ENCODE measurements at places on chromosomes 13 and 19.

- peak; percentile 71 for DNase-seq
These were observed at the start of gene EMP3 for GRCh38 chr19:48325265-48325910. EMP3 (plus strand) TSS chr19:48325552; CDS start chr19:48326845, 1,293 bp downstream.

GRCh38 chr13:24679686-24680085 lies 522 bp upstream of the ATP12A start:
- no peak for DNase-seq

- no peak for DNase-seq
These were observed 288.0 kb upstream of the MAB21L1 start for GRCh38 chr13:35764326-35765015.

GRCh38 chr13:112870051-112870331 lies 99.0 kb upstream of the MCF2L start:
- no peak for DNase-seq

DNA sequence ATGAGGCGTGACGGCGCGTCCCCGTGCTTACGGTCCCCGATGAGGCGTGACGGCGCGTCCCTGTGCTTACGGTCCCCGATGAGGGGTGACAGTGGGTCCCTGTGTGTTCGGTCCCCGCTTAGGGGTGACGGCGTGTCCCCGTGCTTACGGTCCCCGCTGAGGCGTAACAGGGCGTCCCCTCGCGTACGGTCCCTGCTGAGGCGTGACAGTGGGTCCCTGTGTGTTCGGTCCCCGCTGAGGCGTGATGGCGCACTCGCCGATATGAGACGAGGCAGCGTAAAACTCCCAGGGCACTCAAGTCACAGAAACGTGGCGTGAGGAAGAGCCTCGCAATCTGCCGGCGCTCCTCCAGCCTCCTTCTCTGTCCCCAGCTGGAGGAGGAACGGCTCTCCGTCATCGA lies 20.9 kb downstream of the CFAP97D2 start:
- DNase-seq = no peak

DNA sequence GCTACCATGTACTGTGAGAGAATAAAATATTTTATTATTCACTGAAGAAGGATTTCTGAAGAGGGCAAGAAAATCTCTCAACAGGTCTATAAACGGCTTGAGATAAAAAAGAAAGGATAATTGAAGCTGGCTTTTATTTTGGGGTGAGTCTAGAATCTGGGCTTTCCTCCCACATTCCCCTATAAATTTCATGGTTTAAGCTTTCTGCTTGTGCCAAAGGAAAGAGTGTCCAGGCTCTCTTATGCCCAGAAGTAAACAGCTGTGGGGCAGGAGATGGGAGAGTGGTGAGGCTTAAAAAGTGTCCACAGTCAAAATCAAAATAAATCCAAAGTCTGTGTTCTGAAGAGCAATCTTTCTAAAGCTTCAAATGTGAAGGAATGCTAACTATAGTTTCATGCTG lies 942.2 kb upstream of the MIR17HG start:
- DNase-seq = no peak

- no peak for DNase-seq
These were observed 88.4 kb upstream of the DOCK9 start for GRCh38 chr13:99066219-99066618.
